Stimulated activated CD8-positive, alpha-beta memory T cell treated with anti-CD3 and anti-CD28 coated beads, Interleukin-2, amount 100 ng/mL, for 1 hour (primary cell): ENCODE measurements at places on chromosomes 5 and 9.

DNA sequence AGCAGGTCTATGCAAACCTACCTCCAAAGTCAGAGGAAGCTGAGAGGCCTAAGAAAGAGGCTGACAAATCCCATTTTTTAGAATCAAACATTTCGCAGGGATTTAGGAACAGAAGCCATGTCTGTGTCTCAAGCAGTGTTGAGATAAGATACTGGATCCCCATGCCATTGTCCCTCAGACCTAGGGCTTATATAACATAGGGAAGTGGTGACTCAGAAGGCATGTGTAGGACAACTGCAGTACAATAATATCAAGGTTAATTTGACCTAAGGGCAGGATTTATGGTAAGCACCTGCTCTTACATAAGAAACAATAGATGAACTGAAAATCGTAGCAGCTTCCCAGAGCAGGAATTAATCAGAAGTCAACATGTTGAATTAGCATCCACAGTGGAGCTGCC lies 459.4 kb downstream of the ANXA1 start:
- DNase-seq: no peak

DNA sequence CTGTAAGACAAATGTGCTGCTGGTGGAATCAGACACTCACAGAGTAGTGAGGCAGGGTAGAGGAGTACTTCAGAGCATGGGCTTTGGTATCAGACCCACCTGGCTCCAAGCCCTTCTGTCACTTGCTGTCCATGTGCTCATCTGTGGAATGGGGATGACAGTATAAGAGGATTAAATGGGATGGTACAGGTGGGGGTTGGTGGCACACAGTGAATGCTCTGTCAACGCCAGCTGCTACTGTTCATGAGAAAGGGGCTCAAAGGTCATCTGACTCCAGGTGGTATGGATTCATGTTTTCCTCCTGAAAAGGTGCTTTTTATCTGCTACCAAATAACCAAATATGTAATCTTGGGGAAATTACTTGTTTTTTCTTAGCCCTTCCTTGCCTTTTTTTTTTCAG lies 23.0 kb upstream of the PPARGC1B start:
- no peak for DNase-seq

- no peak for DNase-seq
Measured at GRCh38 chr5:1652873-1653697, 129.3 kb upstream of the LPCAT1 start.

GRCh38 chr5:100706776-100707175 lies 171.6 kb downstream of the FAM174A start:
- DNase-seq: no peak

- DNase-seq: no peak
Measured at GRCh38 chr5:154686490-154686889, 68.7 kb upstream of the LARP1 start.

DNA sequence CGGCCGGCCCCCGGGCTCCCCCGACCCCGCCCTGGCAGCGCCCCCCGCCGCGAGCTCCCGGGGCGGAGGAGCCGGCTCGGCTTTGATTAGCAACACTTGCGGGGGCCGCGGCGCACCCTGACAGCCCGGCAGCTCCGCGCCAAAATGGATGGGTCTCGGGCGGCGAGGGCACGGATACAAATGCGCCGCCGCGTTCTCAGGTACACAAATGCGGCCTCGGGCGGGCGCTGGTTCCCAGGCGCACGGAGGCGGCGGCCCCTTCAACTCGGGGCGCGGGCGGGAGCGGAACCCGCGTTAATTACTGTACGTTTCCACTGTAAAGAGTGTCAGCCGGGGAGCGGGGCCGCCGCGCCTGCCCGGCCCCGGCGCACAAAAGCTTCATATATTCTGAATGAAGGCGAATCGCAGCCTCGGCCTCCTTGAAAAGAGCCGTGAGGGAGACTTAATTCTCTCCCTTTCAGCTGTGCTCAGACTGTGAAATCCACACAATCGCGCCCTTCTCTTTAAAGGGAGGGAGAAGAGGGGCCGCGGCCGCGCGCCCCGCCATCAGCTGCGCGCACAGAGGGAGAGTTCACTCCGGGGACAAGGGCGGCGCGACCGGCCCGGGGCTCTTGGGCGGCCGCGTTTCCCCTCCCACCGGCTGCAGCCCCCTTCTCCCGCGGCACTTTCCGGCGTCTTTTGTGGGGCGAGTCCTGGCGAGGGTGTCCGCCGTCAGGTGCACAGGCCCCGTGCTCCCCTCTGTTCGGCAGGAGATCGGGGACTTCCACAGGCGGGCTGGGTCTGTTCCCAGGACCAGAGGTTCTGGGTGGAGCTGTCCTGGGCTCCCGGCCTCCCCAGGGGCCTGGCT lies 27.0 kb downstream of the MSX2 start:
- no peak for DNase-seq

- DNase-seq: no peak
Measured at GRCh38 chr9:6780690-6781089, 22.9 kb downstream of the KDM4C start.
